ENCODE measurements at places on chromosomes 11 and 22.

DNA sequence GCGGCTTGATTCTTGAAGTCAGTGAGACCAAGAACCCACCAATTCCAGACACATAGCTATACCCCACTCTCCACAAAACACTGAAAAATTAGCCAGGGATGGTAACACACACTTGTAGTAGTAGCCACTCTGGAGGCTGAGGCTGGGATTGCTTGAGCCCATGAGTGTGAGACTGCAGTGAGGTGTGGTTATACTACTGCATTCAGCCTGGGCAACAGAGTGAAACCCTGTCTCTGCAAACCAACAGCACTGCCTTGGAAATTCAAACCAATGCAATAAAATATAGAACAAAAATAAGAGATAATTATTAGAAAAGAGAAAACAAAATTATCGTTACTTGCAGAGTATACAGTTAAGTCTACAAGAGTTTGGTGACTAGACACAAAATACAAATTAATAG, 20.2 kb upstream of the PRDM10 start:
- no peak for DNase-seq

DNA sequence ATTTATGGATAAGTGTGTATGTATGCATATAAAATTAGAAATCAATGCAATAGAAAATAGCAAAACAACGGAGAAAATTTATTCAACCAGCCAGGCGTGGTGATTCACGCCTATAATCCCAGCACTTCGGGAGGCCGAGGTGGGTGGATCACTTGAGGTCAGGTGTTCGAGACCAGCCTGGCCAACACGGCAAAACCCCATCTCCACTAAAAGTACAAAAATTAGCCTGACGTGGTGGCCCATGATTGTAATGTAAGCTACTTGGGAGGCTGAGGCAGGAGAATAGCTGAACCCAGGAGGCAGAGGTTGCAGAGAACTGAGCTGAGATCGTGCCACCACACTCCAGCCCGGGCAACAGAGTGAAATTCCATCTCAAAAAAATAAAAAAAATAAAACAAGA, 5.5 kb downstream of the KRTAP5-6 start:
- DNase-seq, result no peak

DNA sequence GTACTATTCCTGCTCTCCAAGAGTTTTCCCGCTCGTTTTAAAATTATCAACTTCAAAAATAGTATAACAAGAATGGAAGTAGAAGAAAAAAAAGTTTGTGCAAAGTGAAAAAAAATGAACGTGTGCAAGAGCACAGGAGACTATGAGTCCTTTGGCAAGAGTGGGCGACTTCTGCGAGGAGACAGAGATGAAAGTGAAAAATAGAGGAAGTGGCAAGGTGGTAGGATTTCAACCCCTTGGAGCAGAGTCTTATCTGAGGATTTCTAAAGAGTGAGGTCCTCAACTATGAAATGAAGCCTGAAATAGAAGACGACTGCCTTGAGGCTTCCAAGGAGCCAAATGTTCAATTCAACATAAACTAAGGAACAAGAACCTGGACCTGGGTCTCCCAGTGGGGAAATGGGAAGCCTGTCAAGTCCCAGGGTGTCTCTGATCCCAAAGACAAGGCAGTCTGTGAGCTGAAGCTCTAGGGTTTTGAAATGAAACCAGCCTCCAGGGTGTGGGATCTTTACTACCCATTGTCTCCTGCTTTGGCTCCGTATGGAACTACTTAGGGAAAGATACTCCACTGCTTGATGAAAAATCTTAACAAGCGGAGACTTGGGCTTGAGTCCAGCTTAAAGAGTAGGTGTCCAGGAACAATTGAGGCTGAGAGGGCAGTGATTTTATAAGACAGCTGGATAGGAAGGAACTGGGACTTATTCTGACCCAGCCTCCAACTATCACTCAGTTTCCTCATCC, 4.8 kb downstream of the P4HA3 start:
- no peak for DNase-seq

DNA sequence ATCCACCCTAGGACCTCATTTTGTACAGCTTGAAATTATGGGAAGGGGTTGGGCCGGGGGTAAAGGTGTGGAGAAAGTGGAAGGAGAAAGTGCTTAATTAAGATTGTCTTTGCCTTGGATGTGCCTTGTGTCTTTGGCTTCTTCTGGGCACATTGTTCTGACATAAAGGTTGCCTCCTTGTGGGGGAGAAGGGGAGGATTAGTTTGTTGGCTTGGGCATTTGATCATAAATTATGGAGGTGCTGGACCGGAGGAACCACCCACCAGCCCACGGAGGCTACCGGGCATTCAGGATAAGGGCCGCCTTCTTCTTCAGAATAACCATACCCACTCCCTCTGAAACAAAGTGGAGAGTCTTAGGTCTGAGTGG, 1.3 kb downstream of the PAFAH1B2 start:
- no peak for DNase-seq

- no peak for DNase-seq
These were observed 16.0 kb downstream of the TBX1 start for GRCh38 chr22:19776433-19777031.

- DNase-seq, result no peak
These were observed 29.9 kb downstream of the KRTAP5-5 start for GRCh38 chr11:1659506-1659905.

DNA sequence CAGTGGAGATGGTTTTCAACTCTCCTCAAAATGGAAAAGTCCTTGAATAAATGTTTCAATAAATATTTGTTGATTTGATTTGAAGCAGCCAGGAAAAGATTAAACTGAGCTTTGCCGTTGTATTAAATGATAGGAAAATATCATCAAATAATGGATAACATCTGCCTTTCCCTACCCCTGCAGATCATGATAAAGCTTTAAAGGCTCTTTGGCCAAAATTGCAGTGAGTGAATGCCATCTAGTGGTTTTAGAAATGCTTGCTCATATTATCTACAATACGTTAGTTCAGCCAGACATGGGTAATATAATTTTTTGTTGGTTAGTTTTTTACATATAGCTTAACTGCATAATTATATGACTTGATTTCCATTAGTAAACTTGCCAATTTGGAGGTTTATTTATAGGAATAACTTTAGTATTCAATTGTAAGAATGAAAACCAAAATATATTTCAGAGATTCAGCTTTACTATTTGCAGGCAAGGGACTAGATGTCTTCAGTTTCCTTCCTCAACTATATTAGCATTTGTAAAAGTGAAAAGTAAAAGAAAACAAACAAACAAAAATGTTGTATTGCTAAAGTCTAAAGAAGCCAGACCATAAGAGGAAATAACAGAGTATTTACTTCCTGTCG, 159.2 kb downstream of the MSANTD4 start:
- no peak for DNase-seq

GRCh38 chr11:32358729-32359128, 76.6 kb downstream of the WT1 start:
- no peak for DNase-seq

DNA sequence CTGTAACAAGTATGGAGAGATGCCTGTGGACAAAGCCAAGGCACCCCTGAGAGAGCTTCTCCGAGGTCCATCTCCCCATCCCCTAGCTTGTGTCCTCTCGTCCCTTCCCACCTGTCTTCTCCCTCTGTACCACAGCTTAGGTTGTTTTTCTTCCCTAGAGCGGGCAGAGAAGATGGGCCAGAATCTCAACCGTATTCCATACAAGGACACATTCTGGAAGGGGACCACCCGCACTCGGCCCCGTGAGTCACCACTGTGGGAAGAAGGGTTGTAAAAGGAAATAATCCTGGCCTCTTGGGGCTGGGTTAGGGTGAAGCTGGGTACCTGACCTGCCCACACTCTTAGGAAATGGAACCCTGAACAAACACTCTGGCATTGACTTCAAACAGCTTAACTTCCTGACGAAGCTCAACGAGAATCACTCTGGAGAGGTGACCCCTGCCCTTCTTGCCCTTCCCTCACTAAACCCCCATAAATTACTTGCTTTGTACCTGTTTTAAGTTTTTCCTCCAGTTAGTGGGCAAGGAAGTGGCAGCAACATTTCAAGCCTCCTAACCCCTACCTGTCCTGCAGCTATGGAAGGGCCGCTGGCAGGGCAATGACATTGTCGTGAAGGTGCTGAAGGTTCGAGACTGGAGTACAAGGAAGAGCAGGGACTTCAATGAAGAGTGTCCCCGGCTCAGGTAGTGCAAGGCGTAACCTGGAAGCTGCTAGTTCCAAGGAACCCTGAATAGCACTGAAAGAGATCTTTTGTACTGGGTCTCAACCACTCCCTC, 3.1 kb downstream of the TAF10 start:
- no peak for DNase-seq

All from glutamatergic neuron (in vitro differentiated cells).